H54 (cell line): ENCODE measurements at places on chromosomes 6 and 20.
A peak's percentile ranks its signal among the peaks of the same experiment; 100 is the strongest.

GRCh38 chr20:37764333-37764935, 70.6 kb downstream of the CTNNBL1 start:
- DNase-seq = no peak

DNA sequence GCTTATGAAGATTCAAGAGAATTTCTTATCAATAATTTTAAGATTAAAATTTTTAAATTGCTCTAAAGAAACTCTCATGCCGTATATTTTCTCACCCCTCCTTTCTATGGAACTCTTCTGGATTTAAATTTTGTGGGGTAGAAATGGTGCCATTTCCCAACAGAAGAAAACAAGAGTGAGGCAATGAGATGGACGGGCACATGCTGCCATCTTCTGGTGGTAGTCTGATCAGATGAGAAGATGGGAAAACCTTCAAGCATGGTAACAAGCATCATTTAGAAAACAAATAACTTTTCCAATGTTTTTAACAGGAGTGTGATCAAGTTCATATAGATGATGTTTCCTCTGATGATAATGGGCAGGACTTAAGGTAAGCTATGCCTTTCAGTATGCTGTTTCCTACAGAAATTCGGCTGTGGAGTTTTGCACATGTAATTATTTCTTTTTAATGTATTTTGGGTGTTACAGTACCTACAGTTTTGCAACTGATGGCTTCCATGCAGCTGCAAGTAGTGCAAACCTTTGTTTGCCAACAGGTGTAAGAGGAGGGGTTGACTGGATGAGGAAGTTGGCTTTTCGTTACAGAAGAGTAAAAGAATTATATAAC, 271.4 kb downstream of the EYA4 start:
- DNase-seq = peak; percentile 5

GRCh38 chr6:90493332-90493731, 93.5 kb downstream of the MAP3K7 start:
- DNase-seq = no peak

- DNase-seq = no peak
Observed at GRCh38 chr20:40651151-40651550, 37.9 kb downstream of the MAFB start.
